ENCODE measurements at places on chromosomes 12 and 14.

DNA sequence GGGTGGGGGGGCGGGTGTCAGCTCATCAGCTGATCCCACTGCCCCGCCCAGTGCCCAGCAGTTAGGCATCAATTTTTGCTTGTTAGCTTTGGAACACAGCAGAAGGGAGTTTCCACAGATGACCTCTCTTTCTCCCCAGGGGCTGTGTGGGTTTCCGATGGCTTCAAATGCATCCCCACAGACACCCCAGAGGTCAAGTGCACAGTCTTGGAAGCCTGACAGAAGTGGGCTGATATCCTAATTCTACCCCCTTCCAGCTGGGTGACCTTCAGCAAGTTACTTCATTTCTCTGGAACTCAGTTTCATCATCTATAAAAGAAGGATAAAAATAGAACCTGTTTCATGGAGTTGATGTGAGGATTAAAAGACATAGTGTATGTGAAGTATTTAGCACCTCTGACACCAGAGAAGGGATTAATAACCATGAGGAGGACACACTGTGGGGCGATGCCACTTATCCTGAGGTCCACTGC, 22.0 kb downstream of the TTC9 start:
- no peak for DNase-seq

GRCh38 chr12:69527506-69528272, 57.5 kb downstream of the FRS2 start:
- DNase-seq = no peak

GRCh38 chr12:107440606-107441005, 245.0 kb upstream of the PWP1 start:
- no peak for DNase-seq

GRCh38 chr12:5416571-5416970, 15.3 kb upstream of the NTF3 start:
- DNase-seq = no peak

GRCh38 chr14:90807060-90807459, 9.2 kb downstream of the TTC7B start:
- DNase-seq = no peak

DNA sequence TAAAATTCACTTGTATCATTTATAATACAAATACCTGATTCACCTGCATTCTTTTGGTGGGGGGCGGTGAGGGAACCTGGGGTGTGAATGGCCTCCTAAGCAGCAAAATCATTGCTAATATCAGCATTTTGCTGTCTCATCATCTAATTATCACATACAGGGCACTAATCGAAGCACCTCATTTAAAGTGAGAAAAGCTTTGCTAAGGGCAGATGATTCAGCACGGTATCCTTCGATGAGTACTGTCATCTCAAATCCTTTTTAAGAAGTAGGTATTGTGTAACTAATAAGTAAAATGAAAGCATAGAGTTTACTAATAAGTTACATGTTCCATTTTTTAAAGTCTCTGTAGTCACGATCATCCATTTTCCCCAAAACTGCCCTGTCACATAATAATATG, 278.1 kb upstream of the SOX5 start:
- DNase-seq = no peak

GRCh38 chr14:103916636-103917262, 11.5 kb upstream of the TDRD9 start:
- DNase-seq = no peak

- DNase-seq = no peak
These were observed 205.0 kb downstream of the SUDS3 start for GRCh38 chr12:118581371-118581770.

DNA sequence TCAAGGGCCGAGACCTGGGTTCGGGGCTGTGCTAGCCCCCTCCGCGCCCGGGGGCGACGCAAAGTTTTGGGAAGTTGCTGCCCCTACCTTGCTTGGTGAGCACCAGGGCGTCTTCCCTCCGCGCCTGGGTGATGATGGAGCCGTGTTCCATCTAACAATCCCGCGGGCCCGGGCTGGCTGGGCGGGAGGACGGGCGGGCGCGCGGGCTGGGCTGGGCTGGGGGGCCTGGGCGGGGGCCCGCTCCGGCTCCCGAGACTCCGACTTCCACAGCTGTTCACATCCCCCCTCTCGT, 298 bp downstream of the CTDSP2 start:
- no peak for DNase-seq

GRCh38 chr12:6093764-6094163, 30.7 kb downstream of the VWF start:
- DNase-seq = no peak

- DNase-seq = no peak
These were observed 105.7 kb downstream of the ZC3H14 start for GRCh38 chr14:88668448-88669116.

GRCh38 chr14:34997762-34998161, 15.0 kb downstream of the SRP54 start:
- DNase-seq = no peak

DNA sequence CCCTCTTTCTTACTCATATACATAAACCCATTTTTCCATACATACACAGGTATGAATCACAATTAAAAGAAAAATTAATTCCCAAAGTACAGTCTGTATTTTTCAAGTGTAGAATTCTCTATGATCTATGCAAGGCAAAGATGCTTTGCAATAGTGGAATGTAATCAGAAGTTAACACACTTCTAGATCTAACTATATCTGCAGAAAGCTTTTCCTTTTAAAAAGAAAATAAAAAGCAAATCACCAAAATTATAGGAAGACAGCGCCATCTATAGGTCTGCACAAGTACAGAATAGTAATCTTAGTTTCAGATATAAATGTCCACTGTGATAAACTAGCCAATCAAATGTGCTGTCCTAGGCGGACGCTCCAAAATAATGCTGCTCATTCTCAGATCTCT, 22.0 kb downstream of the SLC25A21 start:
- no peak for DNase-seq

GRCh38 chr14:105039458-105040205, 18.7 kb upstream of the CDCA4 start:
- DNase-seq = no peak

- DNase-seq = no peak
These were observed 17.2 kb downstream of the PSMC1 start for GRCh38 chr14:90273532-90273931.

DNA sequence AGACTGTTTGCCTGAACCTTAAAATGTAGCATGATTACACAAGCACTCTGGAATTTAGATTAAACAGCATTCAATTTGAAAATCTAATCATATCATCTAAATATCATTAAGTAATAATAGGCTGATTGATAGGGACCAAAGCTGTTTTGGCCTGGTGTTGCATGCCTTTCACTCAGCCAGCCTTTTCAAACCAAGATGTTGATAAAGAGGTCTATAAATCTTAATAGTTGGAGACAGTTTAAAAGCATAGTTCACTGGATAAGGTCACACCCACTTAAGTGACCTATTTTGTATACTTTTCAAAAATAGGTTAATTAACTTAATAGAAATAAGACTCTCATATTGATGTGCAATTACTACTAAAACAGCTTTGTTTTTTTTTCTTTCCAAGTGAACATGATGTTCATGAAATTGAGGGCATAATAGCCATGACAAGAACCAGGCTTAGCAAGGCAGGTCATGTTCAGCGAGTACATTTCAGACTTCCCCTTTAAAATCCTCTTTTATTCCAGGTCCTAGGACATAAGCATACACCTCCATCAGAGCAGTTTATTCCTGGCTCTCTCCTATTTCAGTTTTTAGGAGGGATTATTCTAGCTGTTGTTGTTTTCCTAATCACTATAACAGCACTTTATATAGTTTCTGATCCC, 349.0 kb downstream of the RAD51B start:
- DNase-seq = no peak

- no peak for DNase-seq
These were observed 9.8 kb upstream of the GSC start for GRCh38 chr14:94779713-94780112.

DNA sequence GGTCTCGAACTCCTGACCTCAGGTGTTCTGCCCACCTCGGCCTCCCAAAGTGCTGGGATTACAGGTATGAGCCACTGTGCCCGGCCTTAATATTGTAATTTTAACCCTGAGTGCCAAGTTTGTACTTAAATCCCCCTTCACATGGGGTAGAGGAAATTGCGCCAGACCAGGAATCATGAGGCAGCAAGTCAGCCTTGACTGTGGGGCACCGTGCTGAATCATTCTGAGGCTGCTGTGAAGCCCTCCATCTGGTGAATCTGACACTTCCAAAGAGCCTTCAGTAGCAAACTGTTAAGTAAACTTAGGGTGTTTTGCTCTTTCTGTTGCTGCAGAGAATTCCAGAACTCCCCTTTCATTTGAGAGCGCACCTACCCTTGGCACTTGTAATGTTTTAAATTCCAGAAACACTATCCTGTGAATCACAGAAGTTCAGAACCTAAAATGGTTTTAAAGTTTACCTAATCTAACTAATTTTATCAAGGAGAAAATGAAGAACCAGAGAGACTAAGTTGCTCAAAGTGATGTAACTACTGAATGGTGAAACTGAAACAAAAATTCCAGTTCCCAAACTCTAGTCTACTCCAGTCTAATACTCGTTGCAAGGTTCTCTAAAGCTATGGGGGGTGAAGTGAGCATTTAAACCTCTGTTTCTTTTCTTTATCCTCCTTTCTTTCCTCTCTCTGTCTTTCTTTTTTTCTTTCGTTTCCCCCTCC, 7.5 kb downstream of the HEBP1 start:
- no peak for DNase-seq

- no peak for DNase-seq
These were observed 7.2 kb downstream of the ALDH2 start for GRCh38 chr12:111773801-111774551.

GRCh38 chr12:85820101-85820500, 16.1 kb downstream of the RASSF9 start:
- DNase-seq = no peak

DNA sequence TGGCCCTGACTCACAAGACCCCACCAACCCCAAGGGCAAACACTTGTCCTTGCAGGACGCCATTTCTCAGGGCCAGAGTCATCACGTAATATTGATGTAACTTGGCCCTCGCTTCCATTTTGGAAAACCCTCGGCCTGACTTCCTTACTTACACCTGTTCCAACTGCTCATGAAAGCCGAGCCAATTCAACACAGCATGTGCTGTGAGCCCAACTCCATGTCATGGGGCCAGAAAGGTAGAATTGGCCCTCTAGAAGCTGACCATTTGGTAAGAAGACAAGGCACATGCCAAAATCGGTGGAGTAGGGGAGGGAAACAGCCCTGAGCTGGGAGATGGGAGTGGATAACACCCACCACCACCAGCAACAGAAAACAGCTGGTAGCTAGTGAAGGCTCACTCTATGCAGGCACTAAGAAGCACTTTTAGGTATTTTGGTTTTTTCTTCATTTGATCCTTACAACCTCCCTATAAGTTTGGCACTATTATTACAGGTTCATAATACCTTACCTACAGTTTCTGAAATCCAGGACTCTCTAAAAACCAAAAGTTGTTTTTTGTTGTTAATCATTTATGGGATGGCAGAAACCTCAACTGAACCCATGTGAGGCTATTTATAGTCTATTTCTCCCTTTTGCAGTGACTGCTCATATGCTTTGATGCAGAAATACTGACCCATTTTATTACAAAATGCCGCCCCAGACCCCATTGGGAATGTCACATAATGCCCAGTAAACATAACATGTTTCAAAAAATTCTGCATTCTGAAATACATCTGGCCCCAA, 6.5 kb downstream of the TTC7B start:
- no peak for DNase-seq

- no peak for DNase-seq
These were observed 15.1 kb downstream of the NDUFA9 start for GRCh38 chr12:4663971-4664505.

DNA sequence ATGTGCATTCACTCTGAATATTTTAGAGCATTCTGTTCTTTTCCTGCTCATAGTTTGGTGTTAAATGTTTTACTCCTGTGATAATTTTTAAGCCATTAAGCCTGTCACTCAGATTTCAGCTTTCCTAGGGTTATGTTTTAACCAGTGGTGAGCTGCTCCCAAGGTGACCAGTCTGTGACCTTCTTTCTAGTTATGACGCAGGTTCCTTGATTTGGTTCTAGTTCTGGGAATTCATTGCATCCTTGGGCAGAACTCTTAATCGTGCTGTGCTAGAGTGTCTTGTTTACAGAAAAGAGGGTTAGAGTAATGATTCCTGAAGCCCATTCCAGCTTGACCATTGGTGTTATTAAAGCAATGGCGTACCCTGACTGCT, 2.2 kb downstream of the GABARAPL1 start:
- DNase-seq = no peak

DNA sequence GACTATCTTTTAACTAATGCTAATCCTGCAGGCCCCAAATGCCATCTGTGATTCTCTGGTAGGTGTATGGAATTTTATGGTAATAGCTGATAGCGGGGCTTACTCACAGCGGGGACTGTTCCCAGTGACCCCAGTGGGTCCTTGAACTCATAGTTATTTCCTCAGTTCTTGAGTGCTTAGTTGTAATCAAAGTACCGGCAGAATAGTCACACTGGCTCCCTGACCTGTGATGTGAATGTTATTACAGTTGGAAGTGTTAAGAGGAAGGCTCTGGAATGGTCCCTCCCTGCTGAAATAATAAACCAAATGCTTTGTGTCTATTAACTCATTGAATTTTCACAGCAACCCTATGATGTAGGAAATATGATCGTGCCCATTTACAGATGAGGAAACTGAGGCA, 78.3 kb downstream of the NDUFA12 start:
- DNase-seq = no peak

Measured in stimulated activated CD4-positive, alpha-beta T cell treated with anti-CD3 and anti-CD28 coated beads, TNF-alpha, amount 100 ng/mL, for 4 hours (primary cell).